Bronchial smooth muscle cell (primary cell): ENCODE measurements at places on chromosomes 3 and 15. TPM values are rescaled to one million over a fixed set of nuclear protein-coding genes. Genes with fewer than 3 reads are reported as not detected.

The NR1I2 gene
- total RNA-seq = under 0.01 TPM in 1 of 2 replicates, not detected in the other

The SMAD6 gene
- 24.9 and 37.2 TPM in 2 replicates for total RNA-seq

The GATM gene
- total RNA-seq = 0.16 and 0.17 TPM in 2 replicates

The CNTN4 gene
- total RNA-seq = not detected in 2 replicates

The C3orf20 gene
- total RNA-seq = not detected in 2 replicates

The NEK11 gene
- 8.4 and 12.1 TPM in 2 replicates for total RNA-seq

The RGMA gene
- 1.1 and 1.9 TPM in 2 replicates for total RNA-seq

The LMAN1L gene
- not detected in 2 replicates for total RNA-seq

The CRABP1 gene
- not detected in 2 replicates for total RNA-seq
